Activated CD4-positive, alpha-beta T cell treated with anti-CD3 and anti-CD28 coated beads for 36 hours (primary cell): ENCODE measurements at places on chromosomes 7 and 10. TPM values are rescaled to one million over a fixed set of nuclear protein-coding genes. Genes with fewer than 3 reads are reported as not detected.

Gene PDE1C
- total RNA-seq: not detected

Gene PILRA
- total RNA-seq: 0.90 TPM

Gene HMX3
- not detected for total RNA-seq

Gene MYPN
- total RNA-seq: not detected

Gene SPDYE11
- not detected for total RNA-seq

Gene ZFAND2A
- total RNA-seq: 25.2 TPM

Gene OR6B1
- total RNA-seq: not detected

Gene CYP3A7
- not detected for total RNA-seq

- DNase-seq: no peak
Observed at GRCh38 chr10:99854860-99855259, 72.4 kb downstream of the ABCC2 start.

- DNase-seq: no peak
Observed at GRCh38 chr7:103857435-103857834, 132.0 kb downstream of the RELN start.

- DNase-seq: no peak
Observed at GRCh38 chr10:70119623-70120022, 13.0 kb downstream of the AIFM2 start.

GRCh38 chr10:104099269-104099668, 13.6 kb upstream of the COL17A1 start:
- DNase-seq: no peak

DNA sequence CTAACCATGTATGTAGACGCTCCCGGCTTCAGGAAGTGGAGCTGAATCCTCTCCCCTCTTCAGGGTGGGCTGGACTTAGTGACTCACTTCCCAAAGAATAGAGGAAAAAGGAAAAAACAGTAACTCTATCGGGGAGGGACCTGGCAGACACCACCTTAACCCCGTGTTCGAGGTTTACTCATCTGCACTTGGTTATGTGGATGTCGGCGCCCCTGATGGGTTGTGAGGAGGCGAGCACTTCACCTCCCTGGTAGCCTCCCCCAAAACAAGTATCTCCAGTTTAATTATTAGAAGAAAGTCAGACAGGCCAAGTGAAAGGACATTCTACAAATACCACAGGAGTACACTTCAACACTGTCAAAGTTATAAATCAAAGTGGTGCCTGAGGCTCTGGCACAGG, 559.7 kb downstream of the TCERG1L start:
- DNase-seq: no peak

- no peak for DNase-seq
Observed at GRCh38 chr10:19245889-19246752, 197.5 kb downstream of the MALRD1 start.

DNA sequence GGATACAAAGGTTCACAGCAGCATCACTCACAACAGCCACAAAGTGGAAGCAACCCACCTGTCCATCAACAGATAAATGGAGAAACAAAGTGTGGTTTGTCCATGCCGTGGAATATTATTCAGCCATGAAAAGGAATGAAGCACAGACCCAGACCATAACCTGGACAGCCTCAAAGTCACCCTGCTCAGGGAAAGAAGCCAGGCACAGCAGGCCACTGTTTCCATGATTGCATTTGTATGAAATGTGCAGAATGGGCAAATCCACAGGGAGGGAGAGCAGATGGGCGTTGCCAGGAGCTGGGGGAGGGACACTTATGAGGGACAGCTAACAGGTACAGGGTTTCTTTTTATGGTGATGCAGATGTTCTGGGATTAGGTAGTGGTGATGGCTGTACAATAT, 30.3 kb downstream of the FOXL3 start:
- no peak for DNase-seq

GRCh38 chr7:41695661-41696322, 7.1 kb downstream of the INHBA start:
- DNase-seq: no peak

- DNase-seq: no peak
Observed at GRCh38 chr7:46687203-46687602, 766.1 kb upstream of the IGFBP3 start.

DNA sequence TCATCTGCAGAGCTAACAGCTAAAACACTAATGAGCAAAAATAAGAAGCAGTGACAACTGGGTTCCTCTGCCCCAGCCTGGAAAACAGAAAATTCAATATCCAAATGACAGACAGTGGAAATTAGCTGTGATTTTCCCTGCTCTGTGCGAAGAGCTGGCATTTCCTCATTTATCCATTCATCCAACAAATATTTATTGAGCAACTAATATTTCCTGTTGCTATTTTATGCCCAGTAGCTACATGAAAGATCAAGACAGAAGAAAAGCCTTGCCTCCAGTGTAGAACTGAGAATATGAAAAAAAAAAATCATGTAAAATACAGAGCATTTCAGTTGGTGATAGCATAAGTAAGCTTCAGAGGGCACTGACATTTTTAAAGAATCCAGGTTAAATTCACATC, 140.9 kb downstream of the ABCA13 start:
- no peak for DNase-seq

DNA sequence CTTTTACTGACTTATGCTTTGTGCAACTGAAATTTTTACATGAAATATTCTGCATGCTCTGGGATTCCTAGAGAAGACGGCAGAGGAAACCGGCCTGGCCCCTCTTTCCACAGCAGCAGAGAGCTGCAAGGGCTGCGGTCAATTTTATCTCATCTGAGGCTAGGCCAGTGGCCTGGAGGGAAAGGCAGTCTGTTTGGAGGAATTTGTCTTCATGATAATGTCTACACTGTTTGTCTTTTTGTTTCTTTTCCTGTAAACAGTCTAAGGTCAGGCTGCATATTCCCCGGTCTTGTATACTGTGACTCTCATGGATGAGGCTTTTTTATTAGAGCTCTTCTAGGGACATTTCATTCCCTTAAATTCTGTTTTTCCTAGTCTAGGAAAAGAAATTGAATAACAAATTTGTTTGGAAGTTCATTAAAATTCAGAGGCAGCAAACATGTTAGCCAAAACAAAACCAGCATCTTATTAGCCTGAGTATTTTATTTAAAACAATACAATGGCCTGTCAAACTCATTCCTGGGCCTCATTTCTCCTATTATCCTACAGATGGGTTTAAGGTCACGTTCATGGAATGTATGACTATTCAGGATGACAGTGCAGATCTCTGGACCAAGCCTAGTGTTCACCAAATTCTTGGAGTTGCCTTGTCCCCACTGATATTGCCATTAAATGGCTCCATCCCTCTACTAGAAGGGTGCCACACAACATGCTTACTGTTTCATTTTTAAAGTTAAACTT, 26.4 kb downstream of the LAMB4 start:
- no peak for DNase-seq

GRCh38 chr10:128540781-128541761, 414.8 kb upstream of the MKI67 start:
- peak; percentile 10 for DNase-seq

- DNase-seq: no peak
Observed at GRCh38 chr10:122323189-122323588, 51.3 kb upstream of the PLEKHA1 start.

DNA sequence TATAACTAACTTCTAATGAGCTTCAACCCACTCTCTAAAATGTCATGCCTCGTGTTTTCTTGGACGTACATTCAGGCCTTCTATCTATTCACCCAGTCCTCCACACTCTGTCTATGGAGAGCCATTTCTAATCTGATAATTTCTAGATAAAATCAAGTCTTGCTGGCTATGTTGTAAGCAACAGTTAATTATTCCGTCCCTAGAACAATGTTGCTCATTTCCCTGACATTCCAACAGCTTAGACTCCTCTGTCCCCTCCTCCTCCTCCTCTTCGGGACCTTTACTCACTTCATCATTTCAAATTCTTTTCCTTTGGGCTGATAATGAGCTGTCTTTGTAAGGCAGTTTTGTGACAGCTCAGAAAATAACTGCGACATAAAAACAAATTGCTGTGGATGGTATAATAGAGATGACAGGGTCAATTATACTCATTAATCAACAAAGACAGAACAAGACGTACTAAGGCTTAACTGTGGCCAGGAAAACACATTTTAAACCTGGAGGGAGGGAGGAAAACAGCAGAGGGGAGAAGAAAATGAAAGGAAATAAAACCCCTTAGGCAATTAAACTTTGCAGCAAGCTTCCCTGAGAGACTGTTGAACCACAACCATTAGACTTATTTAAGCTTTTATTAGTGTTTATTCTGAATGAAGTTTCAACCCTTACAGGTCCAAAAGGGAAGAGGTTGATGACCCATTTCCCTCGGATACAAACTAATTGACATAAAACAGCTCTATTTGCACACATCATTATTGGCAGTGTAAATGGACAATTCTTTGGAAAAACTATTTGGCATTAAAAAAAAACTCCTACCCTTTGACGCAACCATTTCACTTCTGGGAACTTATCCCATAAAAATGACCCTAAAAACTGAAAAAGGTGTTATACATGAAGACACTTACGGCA, 179.1 kb downstream of the SFMBT2 start:
- DNase-seq: no peak

DNA sequence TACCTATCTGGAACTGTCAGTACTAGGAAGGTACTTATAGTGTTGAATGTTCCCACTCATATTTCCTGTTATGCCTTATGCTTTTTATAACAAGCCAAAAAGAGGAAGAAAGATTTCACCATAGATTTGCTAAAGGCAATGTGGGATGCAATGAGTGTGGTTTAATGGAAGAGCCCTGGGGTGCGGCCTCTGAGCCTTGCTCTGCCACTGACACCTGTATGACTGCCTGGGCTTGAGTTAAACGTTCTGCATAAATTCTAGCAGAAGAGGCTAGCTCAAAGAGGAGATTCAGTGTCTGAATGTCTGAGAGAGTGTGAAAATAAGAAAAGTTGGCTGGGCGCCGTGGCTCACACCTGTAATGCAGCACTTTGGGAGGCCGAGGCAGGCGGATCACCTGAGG, 143.8 kb downstream of the TPST1 start:
- DNase-seq: no peak

DNA sequence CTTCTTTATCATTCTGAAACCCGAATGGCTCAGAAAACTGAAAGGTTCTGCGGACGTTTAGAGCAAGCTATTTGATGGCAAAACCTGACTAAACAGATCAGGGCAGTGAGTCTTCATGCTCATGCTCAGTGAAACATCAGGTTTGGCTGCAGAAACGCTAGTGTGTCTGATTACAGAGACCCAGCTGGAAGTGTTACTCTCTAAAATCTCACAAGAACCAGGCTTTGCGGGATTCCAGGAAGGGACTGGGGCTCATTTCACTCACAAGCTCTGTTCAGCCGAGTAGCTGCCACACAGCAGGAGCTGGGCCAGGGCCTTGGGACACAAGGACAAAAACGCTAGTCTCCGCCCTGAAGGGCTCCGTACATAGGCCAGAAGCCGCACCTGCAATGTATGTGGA, 2.9 kb downstream of the PITRM1 start:
- no peak for DNase-seq

DNA sequence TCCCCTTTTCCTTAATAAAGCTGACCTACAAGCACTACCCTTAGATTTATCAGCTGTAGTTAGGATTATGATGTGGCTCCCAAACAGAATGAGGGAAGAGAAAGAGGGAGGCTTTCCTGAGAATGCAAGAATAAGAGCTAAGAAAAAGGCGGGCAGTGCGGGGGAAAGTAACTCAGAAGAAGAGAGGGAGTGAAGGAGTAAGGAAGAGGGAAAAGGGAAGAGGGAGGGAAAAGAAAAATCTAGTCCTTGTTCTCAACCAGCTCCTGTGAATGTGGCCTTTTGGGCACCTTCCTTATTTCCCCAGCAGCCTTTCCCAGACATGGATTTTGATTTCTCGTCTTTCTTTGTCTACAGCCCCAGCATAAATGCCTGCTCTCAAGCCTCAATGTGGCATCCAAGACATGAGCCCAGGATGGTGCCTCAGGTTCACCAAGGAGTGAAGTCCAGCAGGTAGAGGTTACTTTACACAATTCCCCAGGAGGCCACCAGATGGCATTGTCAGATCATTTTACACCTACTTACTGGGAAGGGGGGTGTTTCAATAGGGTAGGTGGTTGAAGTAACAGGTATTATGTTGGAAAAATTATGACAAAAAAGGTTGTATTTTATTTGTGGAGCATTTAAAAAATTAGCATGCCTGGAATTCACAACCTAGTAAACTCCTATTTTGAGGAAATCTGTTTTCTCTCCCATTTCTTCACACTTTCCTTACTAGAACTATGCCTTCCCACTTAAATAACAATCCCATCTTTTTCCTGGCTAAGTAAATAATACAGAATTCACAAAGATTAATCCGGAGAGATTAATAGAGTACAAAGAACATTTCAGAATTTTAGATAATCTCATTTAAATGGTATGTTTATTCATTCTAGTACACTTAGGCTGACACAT, 106.5 kb downstream of the HTR7 start:
- peak; percentile 62 for DNase-seq
